ENCODE measurements at places on chromosomes 1 and 21.

DNA sequence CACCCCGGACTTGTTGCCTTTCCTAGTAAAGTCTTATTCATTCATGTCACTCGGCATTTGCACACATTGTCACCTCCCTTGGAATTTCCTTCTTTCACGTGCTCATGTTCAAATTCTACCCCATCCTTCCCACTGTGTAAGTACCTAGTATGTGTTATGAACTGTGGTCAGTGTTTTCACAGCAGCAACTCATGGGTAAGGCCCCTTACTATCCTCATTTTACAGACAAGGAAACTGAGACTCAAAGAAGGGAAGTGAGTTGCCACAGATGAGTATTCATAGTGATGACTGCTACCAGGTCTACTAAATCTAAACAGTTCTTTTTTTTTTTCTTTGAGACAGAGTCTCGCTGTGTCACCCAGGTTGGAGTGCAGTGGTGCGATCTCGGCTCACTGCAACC, 10.5 kb downstream of the CITED4 start:
- no peak for DNase-seq

GRCh38 chr1:28078680-28079626, 9.5 kb downstream of the EYA3 start:
- no peak for DNase-seq

GRCh38 chr21:46017148-46017547, 35.6 kb downstream of the COL6A1 start:
- no peak for DNase-seq

DNA sequence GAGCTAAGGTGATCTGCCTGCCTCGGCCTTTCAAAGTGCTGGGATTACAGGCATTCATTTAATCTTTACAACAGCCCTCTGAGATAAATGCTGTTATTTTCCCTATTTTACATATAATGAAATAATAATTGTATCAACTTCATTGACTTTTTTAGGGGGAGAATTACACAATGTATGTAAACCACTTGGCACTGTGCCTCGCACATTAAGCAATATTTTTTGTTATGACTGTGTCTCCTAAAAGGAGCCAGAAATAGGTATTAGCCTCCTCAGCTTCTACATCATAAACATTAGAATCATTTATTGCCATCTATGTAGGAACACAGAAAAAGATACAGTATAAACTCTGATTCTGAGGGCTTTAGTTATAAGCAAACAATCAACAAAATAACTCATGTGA, 1.1 kb upstream of the DNAJC28 start:
- DNase-seq, result no peak

GRCh38 chr1:240237305-240237721, 145.6 kb downstream of the FMN2 start:
- DNase-seq, result no peak

DNA sequence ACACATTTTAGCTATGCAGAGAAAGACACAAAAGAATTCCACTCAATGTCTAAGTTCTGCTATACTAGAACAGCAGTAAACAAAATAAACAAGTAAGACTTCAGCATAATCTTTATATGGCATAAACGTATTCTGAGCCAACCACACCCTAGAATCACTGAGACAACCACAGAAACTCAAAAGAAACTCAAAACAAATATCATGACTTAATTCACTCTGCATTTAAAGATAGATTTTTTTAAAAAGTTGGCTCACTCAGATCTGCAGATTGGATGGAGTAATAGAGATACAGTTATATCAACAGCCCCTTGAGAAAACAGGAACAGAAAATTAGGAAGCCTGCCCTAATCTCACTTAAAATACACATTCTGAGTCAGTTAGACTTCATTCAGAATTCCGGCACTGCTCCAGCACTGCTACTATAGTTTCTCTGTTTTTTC, 95.0 kb downstream of the COL24A1 start:
- no peak for DNase-seq

- DNase-seq, result no peak
Measured at GRCh38 chr1:78060857-78061563, 15.2 kb downstream of the GIPC2 start.

- no peak for DNase-seq
Measured at GRCh38 chr1:8097077-8097799, 71.1 kb upstream of the ERRFI1 start.

- no peak for DNase-seq
Measured at GRCh38 chr21:39638281-39638680, 25.5 kb downstream of the B3GALT5 start.

- no peak for DNase-seq
Measured at GRCh38 chr1:160081261-160081936, at the start of gene KCNJ9. TSS of gene KCNJ9 (plus strand) at chr1:160081538. CDS start at chr1:160084031, 2,493 bp downstream.

DNA sequence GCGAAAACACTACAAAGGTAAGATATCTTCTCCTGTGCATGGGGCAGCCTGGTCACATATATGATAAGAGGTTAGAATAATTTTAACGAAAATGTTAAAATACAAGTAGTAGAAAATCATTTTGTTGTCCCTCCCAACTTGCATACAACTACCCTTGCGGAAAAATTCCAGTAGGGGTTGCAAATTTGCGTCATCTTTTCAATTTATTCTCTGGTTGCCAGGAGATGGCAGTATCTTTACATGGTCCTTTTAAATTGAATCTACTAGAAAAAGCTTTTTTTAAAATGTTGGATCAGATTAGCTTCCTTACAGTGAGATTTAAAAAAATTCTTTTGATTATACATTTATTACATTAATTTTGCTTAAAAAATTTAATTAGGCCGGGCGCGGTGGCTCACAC, 10.9 kb downstream of the S100PBP start:
- no peak for DNase-seq
